Mucosa of descending colon (tissue), 3 donors: ENCODE measurements at places on chromosomes 12 and 14. TPM values are rescaled to one million over a fixed set of nuclear protein-coding genes. Genes with fewer than 3 reads are reported as not detected.
A peak's percentile ranks its signal among the peaks of the same experiment; 100 is the strongest.

DNA sequence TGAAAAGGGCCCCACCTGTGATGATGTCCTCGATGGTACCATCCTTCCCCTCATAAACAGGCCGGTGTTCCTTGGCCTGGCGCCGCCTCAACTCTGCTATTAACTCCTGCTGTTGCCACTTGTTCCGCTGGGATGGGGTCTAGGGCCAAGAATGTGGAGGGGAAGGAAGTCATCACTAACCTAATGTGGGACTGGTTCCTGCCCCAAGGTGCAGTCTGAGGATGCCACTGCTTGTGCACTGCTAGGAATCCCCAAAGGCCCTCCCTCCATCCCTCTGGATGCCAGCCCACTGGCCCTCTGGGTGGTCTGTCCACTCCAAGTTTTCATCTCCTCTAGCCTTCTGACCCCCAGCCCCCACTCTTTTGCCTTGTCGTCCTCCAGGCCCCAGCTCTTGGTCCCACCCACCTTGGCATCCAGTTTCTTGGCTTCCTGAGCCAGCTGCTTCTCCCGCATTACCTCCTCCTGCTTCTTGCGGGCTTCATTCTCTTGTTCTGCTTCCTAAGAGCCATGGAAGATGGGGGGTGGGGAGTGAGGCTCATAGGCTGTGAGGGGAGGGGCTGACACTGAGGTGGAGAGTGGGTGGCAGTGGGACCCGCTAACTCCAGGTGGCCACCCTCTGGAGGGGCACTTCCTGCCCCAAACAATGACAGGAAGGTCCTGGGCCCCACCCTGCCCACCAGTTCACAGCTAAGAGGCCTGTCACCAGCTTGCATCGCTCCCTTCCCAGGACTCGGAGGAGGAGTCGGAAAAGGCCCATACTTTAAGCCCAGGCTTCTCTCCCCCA, 23.7 kb downstream of the PRPF40B start:
- DNase-seq, result no peak

- DNase-seq, result no peak
Observed at GRCh38 chr12:107228076-107228475, 134.7 kb upstream of the CRY1 start.

OR6C3 gene
- total RNA-seq, result not detected

- no peak for DNase-seq
Observed at GRCh38 chr12:8951744-8952143, 2.3 kb upstream of the M6PR start.

CEBPE gene
- not detected for total RNA-seq

GRCh38 chr12:100489251-100489820, 15.7 kb downstream of the NR1H4 start:
- no peak for DNase-seq

GRCh38 chr12:49933796-49934195, 16.7 kb upstream of the AQP2 start:
- DNase-seq, result no peak

DNA sequence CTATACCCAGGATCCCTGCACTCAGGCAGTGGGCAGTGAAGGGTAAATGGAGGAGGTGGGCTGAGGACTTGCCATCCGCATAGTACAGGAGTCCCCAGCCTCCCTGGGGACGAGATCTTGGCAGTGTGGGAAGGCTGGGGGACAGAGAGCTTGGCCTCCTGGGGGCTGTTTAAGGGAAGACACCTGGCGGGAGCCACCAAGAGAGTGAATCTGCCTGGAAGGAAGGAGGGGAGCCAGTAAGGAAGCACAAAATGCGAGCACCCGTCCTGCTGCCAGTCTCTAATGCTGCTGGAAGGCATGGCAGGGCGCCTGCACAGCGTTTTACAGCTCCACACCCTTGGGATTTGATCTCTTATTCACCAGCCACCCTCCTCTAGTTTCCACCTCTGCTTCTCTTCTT, 7.4 kb upstream of the KRT2 start:
- no peak for DNase-seq

DNA sequence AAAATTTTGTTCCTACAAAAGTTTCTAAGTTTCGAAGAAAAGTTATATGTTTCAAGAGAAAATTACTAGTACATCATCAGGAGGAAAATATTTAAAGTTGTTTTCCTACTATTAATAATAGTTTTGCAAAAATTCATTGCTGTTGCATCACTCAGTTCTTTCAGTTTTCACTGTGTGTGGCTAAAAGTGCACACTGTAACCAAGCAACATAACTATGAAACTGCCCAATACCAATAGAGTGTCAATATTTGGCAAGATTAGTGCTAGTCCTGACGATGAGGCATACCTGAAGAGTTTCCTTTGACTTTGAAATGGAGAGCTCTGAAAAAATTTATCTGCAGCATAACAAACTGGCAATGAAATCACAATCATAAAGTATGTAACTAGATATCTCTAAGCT, 194.3 kb downstream of the CPNE8 start:
- DNase-seq, result no peak

DNA sequence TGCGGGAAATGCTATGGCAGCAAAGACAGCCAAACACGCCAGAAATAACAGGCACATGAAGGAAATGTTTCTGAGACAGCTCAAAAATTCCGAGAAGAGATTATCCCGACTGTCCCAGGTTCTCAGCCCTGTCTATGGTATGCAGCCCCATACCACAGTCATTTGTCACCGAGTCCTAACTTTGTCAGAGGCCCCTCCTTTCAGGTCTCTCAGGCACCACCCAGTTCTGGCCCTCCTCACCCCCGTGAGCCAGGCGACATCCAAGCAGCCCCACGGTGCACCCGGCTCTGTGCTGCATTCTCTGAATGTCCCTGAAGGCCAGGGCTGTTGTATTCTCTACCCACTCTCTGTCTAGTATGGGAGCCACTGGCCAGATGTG, 24.0 kb downstream of the SSH1 start:
- no peak for DNase-seq

ASCL1 gene
- total RNA-seq, result not detected

DNA sequence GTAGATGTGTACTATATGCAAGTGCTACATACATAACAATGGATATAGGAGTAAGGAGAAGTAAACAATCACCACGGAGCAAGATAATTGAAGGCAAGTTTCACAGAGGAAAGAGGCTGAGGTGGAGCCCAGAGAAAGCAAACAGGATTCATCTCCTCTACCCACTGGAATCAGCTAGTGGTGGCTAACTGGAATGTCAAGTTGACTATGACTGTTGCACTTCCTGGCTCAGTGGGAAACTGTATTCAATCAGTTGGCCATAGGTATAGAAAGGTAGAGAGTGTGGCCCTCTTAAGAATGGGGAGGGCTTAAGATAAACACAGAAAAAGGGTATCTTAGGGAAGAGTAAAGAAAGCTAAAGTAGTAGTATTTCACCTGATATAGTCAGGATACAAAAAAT, 62.4 kb downstream of the MAP4K5 start:
- no peak for DNase-seq

GRCh38 chr12:84222841-84223240, 689.8 kb downstream of the SLC6A15 start:
- no peak for DNase-seq

DNA sequence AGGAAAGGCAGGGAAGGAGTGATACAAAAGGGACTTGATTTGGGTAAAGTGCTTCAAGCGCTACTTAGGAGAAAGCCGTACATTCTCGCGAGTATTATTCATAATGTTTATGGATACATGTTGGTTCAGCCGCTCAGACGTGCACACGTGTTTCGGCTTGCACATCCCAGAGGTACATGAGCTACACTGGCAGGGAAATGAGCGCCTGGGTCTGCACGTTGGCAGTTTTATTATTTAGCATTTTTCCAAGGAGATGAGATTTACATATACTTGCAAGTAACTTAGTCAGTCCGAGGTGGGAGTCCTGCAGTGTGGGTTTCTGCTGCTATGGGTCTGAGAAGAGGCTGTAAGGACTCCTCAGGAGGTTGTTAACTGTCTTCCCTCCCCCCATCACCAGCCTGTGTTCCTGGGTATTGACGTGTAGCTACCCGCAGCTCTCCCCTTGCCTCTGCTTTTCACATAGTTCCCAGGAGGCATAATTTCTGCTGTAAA, 1.5 kb downstream of the PRKCH start:
- no peak for DNase-seq

AMN gene
- total RNA-seq, result 198 TPM

RFX4 gene
- total RNA-seq, result not detected

DNA sequence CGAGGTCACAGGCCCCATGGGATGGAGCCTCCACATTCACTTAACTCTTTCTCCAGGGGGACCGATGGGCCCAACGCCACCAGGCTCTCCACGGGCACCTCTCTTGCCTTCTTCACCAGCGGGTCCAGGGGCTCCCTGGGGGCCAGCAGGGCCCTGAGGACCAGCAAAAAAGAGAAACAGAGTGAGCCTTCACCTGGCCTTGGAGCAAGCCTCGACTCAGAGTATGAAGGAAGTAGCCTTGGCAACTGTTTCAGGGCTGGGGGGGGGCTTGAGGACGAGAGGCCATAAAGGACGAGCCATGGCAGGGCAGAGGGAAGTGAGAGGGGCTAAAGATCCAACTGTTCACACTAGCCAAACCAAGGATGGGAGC, 18.0 kb downstream of the COL2A1 start:
- DNase-seq, result no peak

DNA sequence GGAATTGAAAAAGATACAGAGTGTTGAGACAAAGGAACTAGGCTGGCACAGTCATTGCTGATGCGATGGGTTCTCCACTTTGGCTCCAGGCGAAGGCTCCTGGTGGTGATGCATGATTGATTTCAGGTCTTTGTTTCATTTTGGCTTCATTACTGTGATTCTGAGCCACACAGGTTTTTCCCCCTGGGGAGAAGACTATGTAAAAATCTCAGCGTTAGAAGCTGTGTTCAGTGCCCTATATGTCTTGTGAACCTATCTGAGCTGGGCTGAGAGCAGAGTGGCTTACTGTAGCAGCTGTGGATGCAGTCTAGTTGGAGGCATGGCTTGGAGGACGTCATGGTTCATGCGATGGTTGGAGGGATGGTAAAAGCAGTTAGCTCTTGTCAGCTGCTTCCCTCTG, 54.0 kb downstream of the GPATCH2L start:
- DNase-seq, result no peak

DNA sequence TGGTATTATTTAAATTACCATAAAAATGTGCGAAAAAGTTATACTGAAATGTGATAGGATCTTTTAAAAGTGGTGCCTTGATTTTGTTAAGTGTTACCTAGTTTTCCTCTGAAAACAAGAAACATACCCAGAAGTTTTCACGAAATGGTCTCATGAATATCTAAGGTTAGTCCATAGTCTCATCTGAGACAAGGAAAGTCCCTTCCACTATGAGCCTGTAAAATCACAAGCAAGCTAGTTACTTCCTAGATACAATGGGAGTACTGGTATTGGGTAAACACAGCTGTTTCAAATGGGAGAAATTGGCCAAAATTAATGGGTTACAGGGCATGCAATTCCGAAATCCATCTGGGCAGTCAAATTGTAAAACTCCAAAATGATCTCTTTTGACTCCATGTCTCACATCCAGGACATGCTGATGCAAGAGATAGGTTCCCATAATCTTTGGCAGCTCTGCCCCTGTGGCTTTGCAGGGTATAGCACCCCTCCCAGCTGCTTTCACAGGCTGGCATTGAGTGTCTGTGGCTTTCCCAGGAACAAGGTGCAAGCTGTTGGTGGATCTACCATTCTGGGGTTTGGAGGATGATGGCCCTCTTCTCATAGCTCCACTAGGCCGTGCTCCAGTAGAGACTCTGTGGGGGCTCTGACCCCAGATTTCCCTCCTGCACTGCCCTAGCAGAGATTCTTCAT, 271.4 kb downstream of the NAV3 start:
- no peak for DNase-seq

DNA sequence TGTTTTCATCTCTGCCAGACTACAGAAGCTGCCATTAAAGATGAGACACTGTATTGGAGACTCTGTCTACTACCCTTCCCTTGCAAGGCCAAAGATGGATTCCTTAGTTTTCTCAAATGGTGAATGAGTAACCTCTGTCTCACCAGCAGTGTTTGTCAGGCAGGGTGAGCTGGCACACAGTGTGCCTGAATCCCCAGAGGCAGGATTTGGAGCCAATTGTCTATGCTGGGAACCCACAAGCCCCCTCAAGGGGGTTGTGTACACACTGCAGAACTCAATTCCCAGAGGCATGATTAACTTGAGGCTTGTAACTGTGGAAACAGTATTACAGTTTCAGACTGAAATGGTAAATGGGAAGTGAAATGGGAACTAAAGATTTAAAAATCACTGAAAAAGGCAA, 136.8 kb upstream of the PTPRB start:
- DNase-seq, result no peak

GRCh38 chr14:76984787-76985375, 43.6 kb downstream of the IRF2BPL start:
- DNase-seq, result no peak

DNA sequence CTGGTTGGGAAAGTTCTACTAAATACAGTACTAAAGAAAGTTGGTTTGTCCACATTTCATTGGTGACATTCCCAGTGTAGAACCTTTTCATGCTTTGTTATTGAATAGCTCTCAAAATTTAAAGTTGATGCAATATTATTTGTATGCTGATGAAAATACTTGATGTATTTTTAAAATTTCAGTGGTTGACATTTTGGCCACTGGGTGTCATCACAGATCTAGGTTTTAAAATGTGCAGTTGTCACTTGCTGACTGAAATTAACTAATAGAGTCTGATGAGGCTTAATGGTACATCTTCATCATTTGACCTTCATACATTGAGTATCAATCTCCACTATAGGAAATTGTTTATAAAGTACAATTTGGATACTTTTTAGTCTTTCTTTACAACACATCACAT, 37.1 kb downstream of the CMAS start:
- DNase-seq, result no peak

SLC6A13 gene
- not detected for total RNA-seq

MON2 gene
- 55.4 TPM for total RNA-seq

IL26 gene
- total RNA-seq, result not detected

- DNase-seq, result no peak
Observed at GRCh38 chr12:58809064-58809607, 111.2 kb downstream of the LRIG3 start.

- DNase-seq, result peak; percentile 85
Observed at GRCh38 chr12:116533343-116534251, 25.6 kb upstream of the MAP1LC3B2 start.

FRMD6 gene
- total RNA-seq, result 39.1 TPM

BBOF1 gene
- 3.9 TPM for total RNA-seq

- no peak for DNase-seq
Observed at GRCh38 chr12:89370850-89371249, 18.5 kb upstream of the DUSP6 start.

BICDL1 gene
- total RNA-seq, result 6.7 TPM

- DNase-seq, result no peak
Observed at GRCh38 chr14:52836063-52836462, 44.7 kb upstream of the GNPNAT1 start.

GRCh38 chr12:38163442-38163801, 153.2 kb upstream of the ALG10B start:
- DNase-seq, result no peak
